Fibroblast of lung (primary cell): ENCODE measurements at places on chromosomes 2 and 18.

GRCh38 chr18:79797518-79798345 lies at the start of gene KCNG2:
Gene KCNG2 (plus strand): TSS chr18:79797938. CDS start chr18:79863668, 65,730 bp downstream.
- DNase-seq: peak; percentile 33

DNA sequence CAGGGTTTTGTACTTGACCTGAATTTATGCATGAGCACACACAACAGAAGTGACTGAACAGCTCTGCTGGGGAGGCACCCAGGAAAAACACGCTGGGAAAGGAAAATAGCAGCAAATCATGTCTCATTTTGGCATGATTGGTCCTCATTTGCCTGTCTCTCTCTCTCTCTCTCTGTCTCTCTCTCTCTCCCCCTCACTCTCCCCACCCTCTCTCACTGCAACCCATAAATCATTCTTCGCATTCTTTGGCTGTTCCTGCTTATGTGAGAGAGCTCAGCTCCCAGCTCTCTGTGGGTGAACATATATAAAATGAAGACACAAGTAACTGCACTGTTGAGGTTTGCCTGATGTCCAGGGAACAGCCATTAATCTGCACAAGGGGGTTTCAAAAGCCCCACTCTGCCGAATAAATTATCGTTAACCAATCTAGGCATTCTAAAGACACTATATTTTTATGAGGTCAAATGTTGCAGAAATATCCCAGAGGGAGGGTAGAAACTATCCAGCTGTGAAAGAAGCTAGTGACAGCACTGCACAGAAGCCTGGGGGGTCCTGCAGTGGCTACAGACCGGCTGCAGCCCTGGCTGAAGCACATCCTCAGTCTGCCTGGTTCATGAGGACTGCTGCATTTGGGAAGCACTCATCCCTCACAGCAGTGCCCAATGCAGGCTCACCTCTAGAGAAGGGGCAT lies 260.3 kb downstream of the AFF3 start:
- DNase-seq: peak; percentile 97

GRCh38 chr18:75859533-75859932 lies 432.0 kb upstream of the SMIM21 start:
- DNase-seq: no peak

DNA sequence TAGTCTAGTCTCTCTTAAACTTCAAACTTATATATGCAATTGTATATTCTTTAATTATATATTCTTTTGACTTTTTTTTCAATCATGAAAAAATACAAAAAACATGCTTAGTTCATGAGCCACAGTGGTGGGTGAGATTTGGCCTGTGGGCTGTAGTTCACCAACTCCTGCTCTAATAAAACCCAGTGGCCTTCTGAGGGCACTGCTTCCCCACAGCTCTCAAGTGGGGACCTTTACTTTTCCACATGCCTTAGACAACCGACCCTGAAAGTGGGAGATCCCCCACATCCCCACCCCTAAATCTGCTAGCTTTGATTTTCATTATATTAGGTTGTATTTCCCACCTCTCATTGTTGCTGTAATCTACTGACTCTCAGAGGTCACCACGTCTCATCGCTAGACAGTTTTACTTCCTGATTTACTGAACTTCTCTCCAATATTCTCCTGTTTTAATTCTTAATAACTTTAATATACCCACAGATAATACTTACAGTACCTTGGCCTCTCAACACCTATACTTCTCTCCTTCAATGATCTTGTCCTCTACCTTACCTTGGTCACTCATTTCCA lies 57.3 kb downstream of the ROCK1 start:
- DNase-seq: no peak

GRCh38 chr18:72375618-72376017 lies 168.5 kb downstream of the CBLN2 start:
- peak; percentile 2 for DNase-seq

DNA sequence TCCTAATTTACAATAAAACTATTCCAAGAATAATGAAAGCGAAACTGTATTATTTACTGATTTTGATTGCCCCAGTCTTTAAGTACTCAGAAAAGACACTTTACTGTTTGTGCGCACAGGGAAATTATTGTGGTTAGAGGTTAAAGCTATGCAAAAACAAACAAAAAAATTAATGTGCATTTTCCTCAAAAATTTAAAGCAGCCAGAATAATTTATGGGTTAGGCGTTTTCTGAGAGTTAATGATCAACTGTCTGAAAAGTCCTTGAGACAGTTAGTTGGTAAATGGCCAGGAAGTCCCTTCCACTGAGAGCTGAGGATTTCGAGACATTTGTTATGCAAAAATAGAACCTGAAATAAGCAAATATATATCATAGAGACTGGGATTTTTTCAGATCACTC lies 143.3 kb downstream of the IRS1 start:
- peak; percentile 58 for DNase-seq

GRCh38 chr2:76288146-76288545 lies 577.4 kb upstream of the GCFC2 start:
- DNase-seq: no peak

DNA sequence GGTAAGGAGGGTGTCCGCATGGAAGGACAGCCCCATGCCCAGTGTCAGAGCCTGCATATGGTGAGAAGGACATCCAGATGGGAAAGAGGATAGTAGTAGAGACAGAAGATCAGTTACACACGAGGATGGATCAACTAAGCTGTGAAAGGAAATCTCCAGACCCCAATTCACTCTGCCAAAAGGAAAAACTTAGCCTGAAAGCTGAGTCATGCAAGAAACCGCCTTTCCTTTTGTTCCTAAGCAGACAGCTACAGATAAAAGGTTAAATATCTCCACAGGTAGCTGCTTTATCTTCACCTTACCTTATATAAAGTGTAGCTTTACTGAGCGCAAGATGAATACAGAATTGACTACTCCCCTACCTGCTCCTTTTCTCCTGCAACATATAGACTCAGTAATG lies 67.3 kb upstream of the LGALSL start:
- DNase-seq: no peak

DNA sequence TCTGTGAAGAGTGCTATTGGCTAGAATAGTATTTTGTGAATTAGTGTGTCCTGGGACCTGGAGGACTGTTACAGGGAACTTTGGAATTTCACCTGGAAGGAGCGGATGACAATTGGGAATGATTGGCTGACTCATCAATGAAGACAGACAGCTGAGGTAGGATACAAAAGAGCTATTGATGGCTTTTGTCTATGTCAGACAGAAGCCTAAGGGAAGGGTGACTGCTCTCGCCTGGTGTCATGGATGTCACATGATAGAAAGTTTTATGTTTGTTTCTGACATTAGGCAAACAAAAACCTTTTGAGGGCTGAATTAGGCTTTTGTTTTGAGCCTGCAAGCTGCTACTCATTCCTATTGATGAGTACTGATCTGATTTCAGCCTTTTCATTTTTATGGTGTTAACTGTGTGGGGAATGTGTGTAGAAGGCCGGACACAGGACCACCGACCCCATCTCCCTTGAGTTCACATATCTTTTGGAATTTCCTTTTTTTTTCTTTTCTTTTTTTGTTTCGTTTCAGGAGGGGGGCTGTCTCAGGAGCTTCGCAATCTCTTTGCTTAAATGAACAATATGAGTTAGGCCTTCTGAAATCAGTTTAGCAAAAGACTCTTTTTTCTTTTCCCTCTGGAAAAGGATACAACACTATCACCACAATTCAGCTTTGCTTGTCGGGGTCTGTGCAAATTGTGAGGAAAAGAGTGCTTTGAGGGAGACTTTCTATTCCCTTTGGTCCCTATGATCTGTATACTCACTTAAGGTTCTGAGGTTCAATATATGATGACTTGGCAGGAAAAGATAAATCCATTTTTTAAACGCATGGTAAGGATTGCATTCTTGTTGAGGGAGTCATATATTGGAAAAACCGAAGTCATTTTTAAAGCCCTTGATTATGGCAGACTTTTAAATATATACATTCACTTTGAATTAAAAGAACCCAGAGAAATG lies 207.9 kb upstream of the FIGN start:
- DNase-seq: no peak

- DNase-seq: no peak
Measured at GRCh38 chr2:109318949-109319342, 189.9 kb downstream of the SH3RF3 start.

DNA sequence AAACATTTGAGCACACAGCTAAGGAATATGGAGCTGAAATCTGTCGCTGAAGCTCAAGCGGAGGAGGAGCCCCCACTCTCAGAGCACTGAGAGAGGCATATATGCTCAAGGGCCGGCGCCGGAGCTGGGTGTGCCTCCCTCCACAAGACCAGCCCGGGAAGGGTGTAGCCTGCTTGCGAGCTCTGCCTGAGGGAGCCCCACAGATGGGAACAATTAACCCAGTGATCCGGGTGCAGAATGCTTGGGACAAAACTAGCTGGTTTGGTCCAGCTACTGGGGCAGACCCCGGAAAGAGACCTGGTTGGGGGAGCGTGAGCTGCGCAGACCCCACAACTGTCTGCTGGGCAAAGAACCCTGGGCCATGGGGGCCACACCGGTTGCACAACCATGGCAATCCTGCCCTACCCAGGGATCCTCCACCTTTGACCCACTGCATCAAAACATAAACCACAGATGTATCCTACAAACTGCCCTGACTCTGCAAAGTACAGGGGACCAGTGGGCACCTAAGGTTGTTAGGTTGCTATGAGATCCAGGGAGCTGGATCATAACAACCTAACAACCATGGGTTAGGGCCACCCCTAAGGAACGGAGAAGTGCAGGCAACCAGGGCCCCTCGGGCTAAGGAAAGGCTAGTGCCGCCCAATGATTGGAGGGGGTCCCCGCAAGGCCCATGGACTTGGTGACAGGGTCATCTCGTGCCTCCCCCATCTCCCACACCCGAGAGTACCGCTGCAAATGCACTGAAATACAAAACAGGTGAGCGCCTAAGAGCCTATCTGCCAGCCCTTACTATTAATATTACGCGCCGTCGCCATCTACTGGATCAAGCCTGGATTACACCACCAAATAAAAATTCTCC lies 53.4 kb upstream of the SCN1A start:
- peak; percentile 54 for DNase-seq

GRCh38 chr18:77470569-77471413 lies 221.1 kb downstream of the GALR1 start:
- no peak for DNase-seq

GRCh38 chr2:240622531-240623235 lies 2.6 kb upstream of the GPR35 start:
- peak; percentile 14 for DNase-seq

- DNase-seq: no peak
Measured at GRCh38 chr2:28544036-28544346, 48.1 kb downstream of the PLB1 start.

GRCh38 chr2:181585732-181586131 lies 71.2 kb downstream of the CERKL start:
- DNase-seq: no peak

DNA sequence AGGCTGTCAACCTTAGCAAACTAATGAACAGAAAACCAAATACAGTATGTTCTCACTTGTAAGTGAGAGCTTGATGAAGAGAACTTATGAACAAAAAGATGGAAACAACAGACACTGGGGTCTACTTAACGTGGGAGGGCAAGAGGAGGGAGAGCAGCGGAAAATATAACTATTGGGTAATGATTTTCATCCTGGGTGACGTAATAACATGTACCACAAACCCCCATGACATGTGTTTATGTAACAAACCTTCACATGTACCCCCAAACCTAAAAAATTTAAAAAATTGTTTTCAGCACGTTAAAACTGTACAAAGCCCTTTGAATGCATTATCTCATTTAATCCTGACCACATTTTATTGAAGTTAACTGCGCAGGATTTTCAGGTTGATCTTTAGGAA lies 64.9 kb upstream of the RBMS1 start:
- DNase-seq: no peak

DNA sequence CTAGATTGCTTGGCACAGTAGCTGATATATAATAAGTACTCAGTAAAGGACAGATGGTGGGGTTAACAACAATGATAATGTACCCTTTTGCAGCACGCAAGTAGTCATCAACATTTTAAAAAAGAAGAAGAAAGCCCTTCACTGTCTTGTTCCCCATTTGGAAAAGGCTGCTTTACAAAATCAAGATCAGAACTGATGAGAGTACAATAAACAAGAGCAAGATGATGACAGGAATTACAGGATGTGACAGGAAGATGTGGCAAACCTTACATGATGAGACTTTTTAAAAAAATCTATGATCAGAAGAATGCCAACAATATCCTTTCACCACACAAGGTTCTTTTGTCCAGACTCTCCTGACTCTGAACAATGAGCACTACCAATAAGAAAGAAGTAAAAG lies 9.1 kb downstream of the TYW5 start:
- DNase-seq: no peak

- no peak for DNase-seq
Measured at GRCh38 chr18:36633961-36634412, 194.8 kb downstream of the TPGS2 start.

- no peak for DNase-seq
Measured at GRCh38 chr2:42040643-42041278, 7.1 kb upstream of the PKDCC start.

GRCh38 chr18:78168526-78168925 lies 811.1 kb upstream of the SALL3 start:
- DNase-seq: no peak

DNA sequence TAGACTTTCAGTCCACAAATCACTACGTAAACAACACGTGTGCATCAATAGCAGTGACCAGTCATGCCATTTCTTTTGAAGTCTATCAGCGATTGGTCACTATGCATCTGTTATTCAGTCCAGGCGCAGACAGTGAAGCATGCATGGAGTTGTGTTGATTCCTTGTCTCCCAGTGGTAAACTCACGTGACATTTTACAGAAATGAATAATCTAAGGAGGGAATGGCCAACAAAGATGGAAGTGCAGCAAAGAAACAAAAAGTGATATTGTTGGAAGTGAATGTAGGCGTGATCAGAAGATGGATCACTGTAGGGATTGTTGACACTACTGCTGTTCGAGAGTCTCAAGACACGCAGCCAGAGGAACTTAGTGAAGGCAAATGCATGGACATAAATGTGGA lies 317.8 kb upstream of the MGAT5 start:
- no peak for DNase-seq

DNA sequence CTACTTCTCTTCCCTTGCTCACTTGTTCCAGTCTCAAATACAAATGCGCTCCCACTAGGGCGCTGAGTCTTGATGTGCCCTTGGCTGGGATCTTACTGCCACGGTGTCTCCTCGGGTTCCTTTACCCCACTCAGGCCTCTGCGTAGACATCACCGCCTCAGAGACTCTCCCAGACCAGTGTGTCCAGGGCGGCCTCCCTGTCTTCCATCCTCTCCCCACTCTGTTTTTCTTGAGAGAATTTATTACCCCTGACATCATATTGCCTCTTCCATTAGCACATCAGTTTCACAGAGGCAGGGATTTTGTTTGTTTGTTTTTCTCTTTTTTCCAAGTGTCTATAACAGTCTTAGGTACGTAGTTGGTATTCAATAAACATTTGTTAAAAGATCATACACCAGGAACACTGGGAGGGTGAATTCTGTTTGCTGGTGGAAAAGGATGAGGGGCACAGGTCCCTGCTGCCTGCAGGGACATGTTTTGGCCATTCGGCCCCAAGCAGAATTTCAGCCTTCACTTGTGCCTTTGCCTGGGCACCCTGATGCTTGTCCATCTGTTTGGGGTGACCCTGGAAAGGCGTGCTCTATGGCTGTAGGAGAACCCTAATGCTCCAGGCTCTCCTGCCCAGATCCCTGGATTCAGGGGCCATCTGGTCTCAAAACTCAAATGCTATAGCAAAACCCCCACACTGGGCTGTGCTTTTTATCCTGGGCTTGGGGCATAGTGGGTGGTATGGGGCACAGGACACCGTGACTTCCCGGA lies 55.0 kb downstream of the RPL37A start:
- no peak for DNase-seq

GRCh38 chr18:57908092-57908491 lies 105.0 kb upstream of the ATP8B1 start:
- no peak for DNase-seq

GRCh38 chr2:24508878-24509277 lies 17.8 kb downstream of the NCOA1 start:
- DNase-seq: no peak

GRCh38 chr2:199684832-199685231 lies 166.2 kb downstream of the FTCDNL1 start:
- DNase-seq: no peak
